H7 (cell line): ENCODE measurements at places on chromosomes 3 and 15. TPM values are rescaled to one million over a fixed set of nuclear protein-coding genes. Genes with fewer than 3 reads are reported as not detected.

Gene LXN
- 2.9 and 7.8 TPM in 2 replicates for total RNA-seq

Gene METTL6
- total RNA-seq, result 13.3 and 14.0 TPM in 2 replicates

Gene STAC
- 5.2 and 7.1 TPM in 2 replicates for total RNA-seq

Gene MAN2A2
- 7.4 and 11.6 TPM in 2 replicates for total RNA-seq

Gene EPB42
- total RNA-seq, result not detected in 2 replicates

Gene FBXO40
- total RNA-seq, result under 0.01 TPM in 1 of 2 replicates, not detected in the other

Gene TOPAZ1
- total RNA-seq, result not detected in 2 replicates

- DNase-seq, result peak; percentile 62
Observed at GRCh38 chr3:113268942-113269341, 57.6 kb downstream of the BOC start.

GRCh38 chr15:39108021-39108420, 472.9 kb upstream of the THBS1 start:
- no peak for DNase-seq

DNA sequence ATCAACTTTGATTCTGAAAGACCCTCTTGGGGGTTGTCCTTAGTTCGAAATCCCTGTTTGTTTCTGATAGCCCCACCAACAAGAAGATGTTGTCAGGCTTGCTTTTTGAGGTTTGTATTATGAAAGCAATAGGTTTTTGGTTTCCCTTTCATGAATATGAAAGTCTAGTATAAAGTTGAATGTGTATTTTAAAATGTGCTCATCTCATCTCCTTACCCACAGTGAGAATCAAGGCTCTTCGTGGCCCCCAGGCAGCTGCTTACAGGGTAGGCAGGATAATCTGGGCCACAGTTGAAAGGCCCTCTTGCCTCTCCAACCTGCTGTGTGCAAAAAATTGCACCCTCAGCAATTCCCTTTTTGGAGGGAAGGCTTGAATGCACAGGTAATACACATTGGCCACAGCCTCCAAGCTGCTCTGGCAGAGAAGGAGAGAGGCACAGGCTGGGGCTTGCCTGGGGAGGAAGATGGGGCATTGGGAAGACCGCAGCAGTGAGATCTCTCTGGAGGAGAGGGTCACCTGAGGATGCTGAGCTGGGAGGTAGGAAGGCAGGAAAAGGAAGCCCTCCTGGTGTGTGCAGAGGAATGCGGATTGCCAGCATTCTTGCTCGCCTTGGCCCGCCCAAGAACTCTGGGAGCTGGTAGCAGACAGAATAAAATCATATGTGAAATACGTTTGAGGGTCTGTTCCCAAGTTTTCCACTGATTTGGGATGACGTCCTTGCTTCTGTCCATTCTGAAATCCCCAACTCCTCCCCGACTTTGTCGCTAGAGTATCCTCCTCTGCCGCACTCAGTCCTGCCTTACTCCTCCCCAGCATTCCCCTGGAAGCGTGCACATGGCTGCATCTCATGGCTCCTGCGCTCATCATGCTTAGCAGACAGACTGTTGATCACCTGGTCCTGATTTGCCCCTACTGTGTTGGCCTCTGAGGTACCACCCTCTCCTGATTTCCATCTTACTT, 196.4 kb downstream of the RPLP1 start:
- peak; percentile 78 for DNase-seq

GRCh38 chr3:120753810-120754209, 11.3 kb downstream of the GTF2E1 start:
- no peak for DNase-seq

- DNase-seq, result no peak
Observed at GRCh38 chr3:61961900-61962299, 400.5 kb downstream of the PTPRG start.

- no peak for DNase-seq
Observed at GRCh38 chr3:165502707-165503106, 306.5 kb upstream of the SLITRK3 start.

- peak; percentile 69 for DNase-seq
Observed at GRCh38 chr3:47849699-47850563, 47.0 kb downstream of the DHX30 start.

DNA sequence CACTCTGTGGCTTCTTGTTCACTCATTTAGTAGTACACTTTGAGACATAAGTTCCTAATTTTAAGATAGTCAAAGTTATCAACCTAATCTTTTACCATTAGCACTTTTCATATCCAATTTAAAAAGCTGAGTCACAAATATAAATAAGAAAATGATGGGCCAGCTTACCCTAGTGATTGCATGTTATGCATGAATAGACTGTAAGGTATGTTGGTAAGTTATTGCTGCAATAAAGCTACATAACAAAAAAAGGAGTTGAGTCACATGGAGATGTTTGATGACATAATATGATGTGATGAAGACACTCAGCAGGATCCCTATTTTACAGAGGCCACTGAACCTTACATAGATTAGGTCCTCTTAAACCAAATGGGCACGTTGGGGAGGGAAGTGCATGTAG, 161.3 kb downstream of the OCA2 start:
- DNase-seq, result no peak

DNA sequence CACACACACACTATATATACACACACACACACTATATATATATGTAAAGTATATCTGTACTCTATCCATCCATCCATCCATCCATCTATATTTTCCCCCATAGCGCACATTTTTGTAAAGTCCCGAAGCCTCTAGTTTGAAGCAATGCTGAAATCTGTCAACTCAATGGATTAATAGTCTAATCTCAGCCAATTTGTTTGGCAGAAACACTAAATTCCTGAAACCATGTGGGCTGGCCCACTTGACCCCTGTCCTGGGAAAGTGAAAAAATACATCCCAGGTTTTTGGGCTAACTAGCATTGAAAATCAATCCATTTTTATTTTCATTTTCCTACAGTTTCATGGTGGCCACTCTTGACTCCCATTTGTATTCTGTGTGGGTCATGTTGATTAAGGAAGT, 166.7 kb downstream of the SLCO3A1 start:
- DNase-seq, result no peak

- no peak for DNase-seq
Observed at GRCh38 chr15:39132070-39132469, 448.8 kb upstream of the THBS1 start.

DNA sequence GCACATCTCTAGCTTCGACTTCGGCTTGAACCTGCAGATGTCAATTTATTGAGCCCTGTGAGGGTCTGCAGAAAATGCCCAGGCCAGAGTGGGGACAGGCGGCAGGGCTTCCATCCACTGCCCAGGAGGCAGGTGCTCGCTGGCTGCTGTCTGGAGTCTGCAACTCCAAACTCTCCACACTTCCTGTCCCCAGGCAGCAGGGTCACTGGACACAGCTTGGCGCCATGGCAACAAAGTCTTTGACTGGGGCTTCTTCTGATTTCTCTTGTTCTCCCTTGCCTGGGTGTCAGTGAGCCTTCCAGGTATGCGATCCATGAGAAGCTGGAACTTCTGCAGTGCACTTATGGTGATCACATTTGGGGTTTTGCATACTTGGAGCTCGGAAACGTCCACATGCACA, 33.5 kb downstream of the SV2B start:
- DNase-seq, result no peak

DNA sequence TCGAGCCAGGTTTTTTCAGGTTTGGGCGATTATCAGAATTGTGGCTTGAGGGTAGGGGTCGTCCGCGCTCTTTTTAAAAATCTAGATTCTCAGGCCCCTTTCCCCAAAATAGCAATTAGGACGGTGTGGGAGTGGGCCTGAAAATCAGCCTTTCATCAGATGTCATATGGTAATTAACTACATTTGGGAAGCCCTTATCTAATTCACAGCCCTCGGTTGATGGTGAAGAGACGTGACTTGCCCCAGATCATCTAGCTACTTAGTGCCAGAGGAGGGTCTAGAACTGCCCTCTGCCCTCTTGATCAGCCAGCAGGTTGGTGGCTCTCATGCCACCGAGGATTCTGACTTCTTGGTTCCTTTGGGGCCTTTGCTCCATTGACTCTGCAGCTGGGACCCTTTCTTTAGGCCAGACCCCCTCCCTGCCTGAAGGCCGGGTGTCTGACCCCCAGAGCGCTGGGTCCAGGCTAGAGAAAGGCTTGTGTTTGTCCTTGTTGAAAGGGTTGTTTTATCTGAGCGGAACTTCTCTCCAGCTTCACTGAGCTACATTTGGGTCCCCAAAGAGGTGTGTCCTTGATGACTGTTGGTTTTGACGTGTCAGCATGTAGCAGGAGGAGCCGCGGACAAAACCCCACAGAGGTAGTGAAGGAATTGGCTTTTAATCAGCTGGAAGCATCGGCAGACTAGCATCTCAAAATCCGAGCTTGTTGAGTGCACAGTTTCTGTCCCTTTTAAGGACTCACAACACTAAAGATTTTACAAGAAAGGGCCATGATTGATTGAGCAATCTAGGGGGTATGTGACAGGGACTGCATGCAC, 857 bp downstream of the AEN start:
- peak; percentile 33 for DNase-seq

DNA sequence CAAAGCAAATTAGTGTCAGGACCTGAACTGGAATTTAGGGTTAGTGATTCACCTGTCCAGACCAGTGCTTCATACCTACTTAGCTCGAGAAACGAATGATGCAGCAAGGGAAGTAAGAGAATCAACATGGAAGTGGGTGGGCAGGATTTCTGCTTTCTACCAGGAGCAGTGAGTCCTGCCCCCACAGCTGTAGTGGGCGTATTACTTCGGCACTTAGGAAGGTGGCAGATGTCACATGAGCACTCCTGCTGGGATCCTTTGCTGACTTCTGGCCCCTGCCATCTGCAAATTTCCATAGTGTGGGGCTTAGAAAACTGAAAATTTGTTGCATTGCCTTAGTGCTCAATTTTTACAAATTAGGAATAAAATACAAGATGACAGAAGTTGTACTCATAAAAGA, 31.2 kb downstream of the RYR3 start:
- peak; percentile 33 for DNase-seq

DNA sequence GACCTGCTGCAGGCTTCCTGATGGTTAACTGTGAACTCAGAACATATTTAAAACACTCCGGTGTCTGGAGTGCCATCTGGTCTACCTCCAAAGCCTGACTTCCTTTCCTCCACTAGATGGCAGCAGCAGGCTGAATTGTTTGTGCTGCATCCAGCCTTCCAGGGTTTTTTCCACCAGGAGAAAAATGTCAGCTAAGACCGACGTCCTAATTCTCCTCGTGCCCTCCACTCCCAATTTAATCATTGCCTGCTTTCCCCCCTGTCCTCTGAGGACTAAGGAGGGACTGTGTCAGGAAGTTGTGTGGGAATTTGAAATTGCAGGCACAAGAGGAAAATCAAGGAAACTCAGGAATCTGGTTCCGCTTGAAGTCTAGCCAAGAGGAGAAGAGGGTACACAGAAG, 165.2 kb upstream of the UMPS start:
- DNase-seq, result peak; percentile 84

- peak; percentile 87 for DNase-seq
Observed at GRCh38 chr15:75694241-75695182, 18.1 kb downstream of the CSPG4 start.

DNA sequence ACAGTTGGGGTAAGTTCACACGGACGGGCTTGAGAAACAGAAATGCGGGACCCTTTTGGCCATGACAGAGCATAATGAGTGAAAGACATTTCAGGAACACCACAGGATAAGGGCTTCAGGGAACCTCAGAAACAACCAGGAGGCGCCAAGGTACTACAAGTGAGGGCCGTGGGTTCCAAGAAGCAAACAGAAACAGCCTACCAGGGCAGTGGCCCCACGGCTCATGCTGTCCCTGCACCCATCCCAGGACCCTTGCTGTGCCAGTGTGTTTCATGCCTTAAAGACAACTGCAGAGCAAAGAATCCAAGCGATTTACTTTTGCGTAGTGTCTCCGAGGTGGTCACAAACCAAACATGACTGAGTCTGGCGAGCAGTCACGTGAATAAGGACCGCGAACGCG, 54.0 kb downstream of the RUBCN start:
- DNase-seq, result no peak

DNA sequence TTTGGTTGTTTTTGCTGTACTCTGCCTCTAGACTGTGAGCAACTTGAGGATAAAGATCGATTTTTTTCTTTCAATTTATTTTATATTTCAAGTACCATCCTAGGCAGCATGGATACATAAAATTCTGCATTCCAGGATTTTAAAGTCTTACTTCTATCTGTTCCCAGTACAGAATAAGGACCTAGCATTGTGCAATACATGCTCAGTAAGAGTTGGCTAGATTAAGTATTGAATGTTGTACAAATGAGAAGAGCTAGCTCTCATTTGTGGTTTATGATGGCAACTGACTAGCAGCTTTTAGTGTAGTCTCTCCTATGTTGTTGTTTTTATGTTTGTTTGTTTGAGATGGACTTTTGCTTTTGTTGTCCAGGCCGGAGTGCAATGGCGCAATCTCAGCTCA, 222.7 kb downstream of the TP63 start:
- no peak for DNase-seq

DNA sequence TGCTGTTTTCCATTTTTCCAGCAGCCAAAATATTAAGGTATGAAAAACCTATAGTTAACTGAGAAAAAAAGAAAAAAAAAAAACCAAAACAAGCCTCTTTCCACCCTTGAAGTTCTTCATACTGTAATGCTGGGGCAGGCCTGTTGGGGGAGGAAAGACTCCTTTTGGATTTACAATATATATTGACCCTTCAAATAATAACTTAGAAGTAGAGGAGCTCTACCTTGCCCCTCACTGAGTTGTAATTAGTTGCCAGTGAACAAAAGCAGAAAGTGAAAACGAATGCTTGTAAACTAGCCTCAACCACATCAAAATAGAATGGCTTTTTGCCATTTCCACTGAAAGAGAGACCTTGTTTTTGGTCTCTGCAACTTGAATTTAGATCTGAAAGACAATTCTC, 326.6 kb downstream of the NR2F2 start:
- peak; percentile 2 for DNase-seq

- DNase-seq, result no peak
Observed at GRCh38 chr3:98536456-98537017, 4.8 kb downstream of the GPR15 start.

GRCh38 chr3:177470197-177470941, 273.1 kb upstream of the TBL1XR1 start:
- no peak for DNase-seq
